Stimulated activated CD4-positive, alpha-beta T cell treated with anti-CD3 and anti-CD28 coated beads, Interleukin-1b, Interleukin-23, amount 100 ng/mL, for 4 hours (primary cell): ENCODE measurements at places on chromosomes 5 and 9.

DNA sequence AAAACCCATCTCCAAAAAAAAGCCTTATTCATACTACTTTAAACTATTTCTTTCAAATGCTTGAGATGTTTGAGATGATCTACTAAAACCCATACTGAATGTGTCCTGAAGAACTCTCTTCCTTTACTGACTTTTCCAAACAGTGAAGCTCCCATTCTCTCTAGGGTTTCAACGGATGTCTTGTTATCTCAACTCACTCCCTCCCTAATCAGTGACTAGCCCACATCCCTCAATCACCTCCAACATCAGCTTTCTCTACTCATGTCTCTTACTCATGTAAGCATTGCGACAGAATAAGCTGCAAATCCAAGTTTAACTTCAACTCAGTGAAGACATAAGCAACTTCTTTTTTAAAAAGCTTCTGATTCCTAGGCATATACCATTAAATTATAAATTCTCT is 42.1 kb downstream of the WDR41 start:
- no peak for DNase-seq

GRCh38 chr9:19690128-19690527 is 98.7 kb downstream of the SLC24A2 start:
- DNase-seq, result no peak

DNA sequence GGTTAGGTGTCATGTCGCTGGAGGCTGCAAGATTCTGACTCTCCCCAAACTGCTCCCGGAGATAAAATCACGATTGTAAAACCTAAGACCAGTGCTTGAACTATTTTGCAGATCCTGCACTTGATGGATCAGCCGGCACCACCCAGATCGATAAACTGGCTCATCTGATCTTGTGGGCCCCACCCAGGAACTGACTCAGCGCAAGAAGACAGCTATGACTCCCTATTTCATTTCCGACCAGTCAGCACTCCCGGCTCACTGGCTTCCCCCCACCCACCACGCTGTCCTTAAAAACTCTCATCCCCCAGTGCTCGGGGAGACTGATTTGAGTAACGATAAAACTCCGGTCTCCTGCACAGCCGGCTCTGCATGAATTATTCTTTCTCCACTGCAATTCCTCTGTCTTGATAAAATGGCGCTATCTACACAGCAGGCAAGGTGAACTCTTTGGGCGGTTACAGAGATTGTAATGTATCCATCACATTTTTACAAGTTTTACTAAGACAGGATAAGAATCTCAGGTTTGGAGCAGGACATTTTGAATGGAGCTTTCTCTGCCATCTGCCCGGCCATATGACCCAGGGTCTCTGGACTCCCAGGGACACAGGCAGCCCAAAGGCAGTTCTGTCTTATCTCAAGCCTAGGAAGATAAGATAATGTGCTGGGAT is 10.6 kb upstream of the PPP1R26 start:
- DNase-seq, result peak; percentile 28

DNA sequence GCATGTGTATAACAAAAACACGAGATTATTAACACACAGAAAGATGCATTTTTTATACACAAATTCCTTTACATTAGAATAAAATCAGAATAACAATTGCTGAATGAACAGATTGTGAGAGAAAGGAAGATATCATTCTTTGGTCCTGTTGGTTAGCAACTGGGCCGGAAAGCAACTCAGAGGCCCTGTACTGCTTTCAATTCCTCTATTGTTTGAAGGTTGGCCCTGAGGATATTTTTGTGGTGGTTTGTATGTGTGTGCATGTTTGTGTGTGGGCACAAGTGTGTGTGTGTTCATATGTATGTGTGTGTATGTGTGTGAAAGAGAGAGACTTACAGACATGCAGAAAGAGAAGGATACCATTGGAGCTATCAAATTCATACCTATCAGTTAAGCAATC is 356.8 kb upstream of the DMAC1 start:
- DNase-seq, result no peak

- DNase-seq, result no peak
Observed at GRCh38 chr5:157400741-157401495, 59.1 kb upstream of the NIPAL4 start.

- no peak for DNase-seq
Observed at GRCh38 chr9:16152276-16153101, 599.6 kb downstream of the CCDC171 start.

DNA sequence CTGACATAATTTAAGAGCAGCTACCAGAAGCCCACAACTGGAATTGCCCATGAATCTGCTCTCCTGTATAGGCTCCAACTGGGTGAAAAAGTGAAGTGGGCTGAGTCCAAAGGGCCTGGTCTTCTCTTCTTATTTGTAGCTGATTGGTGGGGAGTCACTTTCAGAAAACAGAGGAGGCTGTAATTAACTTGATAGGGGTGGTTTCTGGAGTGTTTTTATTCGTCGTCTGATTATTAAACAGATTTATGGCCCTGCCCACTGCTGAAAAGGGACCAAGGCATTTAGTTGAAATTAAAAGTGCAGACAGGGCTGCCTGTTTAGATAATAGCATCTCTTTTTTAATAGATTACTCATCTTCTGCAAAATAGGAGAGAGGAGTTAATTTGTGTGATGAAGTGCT is 81.0 kb upstream of the SAP30L start:
- no peak for DNase-seq

DNA sequence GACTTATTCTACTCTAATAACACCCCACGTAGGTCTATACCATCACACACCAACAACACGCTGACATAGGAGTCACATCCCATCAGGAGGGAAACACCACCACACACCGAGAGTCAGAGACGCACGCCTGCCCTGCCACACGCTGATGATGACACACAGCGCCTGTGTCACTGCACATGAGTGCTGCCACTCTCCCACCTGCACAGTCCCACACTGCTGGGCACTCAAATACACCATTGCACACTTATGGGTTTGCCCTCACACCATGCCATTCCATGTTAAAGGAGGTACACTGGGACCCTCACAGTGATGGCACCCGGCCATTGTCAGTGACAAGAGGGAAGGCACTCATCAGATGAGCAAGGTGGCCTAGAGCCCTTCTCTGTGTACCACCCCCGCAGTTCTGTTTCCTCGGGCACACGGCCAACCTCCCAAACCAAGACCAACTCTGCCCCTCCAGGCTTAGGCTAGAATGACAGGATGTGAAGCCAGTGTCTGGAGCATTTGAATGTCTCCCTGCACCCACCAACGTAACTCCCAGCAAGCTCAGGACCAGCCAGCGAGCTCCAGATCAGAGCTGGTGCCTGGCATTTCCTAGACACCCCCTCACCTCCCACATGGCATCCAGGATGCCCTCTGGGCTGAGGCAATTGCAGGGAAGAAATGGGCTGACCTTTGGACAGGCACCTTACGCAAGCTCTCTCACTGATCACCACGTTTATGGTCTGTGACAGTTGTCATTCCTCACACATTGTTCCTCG is 3.6 kb upstream of the CPLX2 start:
- DNase-seq, result no peak

DNA sequence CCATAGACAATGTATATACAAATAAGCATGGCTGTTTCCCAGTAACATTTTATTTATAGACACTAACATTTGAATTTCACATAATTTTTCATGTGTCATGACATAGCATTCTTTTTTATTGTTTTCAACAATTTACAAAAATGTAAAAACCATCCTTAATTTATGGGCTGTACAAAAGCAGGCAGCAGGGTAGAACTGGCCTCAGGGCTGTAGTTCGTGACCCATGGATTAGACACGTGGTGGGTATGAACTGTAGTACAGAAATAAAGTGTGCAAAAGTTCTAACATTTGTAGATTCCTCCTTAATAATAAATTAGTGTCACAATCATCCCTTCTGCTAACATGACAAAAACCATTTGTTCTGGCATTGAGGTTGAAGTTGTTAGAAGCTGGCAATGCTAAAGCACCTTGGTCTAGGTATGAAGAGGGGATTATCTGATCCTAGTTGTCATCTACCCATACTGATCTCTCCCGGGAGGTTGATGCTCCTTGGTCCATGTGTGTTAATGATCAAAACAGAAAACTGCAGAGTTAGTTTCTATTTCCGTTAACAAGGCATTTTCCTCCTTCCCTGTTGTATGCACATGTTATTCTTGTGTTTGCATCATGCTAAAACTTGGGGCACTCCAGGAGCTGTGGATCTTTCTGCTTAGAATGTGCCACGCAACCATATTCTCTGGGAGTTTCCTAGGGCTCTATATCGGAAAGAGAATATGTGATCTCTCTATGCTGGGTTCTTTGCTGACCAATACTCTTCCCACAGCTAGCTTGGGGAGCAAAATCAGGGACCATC is 917.6 kb downstream of the TLE1 start:
- no peak for DNase-seq

DNA sequence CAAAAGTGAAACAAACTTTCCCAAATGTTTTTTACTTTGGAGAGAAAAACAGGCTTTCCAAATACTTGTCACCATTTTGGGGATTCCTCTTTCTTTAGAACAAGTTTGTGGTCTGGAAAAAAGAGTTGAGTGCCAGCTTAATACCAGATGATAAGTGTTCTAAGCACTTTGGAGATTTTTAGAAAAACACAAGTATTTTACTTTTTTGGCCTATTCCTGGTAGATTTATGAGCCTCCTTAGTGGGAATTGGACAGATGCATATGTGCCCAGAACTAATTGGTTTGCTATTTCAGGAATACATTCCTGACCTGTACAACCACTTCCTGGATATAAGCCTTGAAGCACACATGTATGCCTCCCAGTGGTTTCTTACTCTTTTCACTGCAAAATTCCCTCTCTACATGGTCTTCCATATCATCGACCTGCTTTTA is 40.5 kb downstream of the GPR21 start:
- no peak for DNase-seq

DNA sequence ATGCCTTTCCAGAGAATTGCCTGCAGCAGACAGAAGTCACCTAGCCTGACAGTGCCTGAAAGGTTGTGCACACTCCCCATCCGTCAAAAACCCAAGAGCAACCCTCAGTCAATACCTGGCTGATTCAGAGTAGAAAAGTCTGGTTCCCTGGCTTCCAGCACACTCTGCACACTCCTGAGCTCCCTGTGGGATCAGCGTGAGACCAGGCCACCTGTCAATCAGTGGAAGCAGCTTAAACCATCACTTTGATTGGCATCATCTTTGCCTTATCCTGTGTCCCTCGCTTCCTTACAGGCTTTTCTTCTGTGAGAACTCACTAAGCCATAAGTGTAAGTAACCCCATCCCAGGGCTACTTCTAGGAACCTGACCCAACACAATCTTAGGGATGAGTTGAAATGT is 109.8 kb downstream of the ACTL7B start:
- no peak for DNase-seq

DNA sequence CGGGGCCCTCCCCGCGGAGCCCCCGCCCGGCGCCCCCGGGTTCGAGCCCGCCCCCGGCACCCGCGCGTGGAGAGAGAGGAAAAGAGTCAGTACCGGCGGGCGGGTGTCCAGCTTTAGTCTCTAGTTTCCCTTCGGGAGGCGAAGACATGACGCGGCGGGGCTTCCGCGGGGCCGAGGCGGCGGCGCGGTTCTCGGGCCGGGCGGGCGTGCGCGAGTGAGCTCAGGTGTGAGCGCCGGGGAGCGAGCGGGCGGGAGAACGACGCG is 181 bp downstream of the DAP start:
- no peak for DNase-seq

DNA sequence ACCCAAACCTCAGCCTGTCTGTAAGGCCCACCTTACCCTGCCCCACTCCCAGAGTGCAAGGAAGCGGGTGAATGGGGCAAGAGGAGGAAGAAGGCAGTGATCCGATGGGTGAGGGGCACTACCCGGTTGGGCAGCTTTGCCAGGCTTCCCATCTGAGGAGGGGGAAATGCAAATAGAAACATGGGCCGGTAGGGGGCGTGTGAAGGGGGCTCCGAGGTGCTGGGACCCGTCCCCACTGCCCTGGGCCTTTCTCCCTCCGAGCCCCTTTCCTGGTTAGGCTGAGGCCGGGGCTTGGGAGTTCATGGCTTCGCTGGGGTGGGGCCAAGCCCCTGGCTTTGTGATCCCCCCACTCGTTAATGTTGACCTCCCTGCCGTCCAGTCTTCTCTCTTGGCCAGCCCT is 23.6 kb upstream of the MYORG start:
- no peak for DNase-seq

- DNase-seq, result no peak
Observed at GRCh38 chr5:99605904-99606303, 677.1 kb upstream of the CHD1 start.

DNA sequence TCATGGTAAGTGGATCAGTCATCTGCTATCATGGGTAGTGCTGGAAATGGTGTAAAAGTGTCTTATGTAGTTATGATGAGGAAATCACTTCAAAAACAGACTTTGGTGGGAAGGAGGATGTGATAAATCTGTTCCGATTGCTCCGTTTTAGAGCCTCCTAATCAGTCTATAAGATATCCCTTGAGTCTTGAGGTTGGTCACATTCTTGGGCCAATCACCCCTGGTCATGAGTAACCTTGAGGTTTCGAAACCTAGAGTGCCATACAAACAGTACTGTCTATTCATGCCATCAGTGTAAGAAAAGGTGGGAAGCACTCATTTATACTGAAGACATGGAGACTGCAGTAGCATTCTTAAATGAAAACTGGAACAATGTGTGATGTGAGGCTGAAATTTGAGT is 45.8 kb downstream of the LRRTM2 start:
- no peak for DNase-seq

DNA sequence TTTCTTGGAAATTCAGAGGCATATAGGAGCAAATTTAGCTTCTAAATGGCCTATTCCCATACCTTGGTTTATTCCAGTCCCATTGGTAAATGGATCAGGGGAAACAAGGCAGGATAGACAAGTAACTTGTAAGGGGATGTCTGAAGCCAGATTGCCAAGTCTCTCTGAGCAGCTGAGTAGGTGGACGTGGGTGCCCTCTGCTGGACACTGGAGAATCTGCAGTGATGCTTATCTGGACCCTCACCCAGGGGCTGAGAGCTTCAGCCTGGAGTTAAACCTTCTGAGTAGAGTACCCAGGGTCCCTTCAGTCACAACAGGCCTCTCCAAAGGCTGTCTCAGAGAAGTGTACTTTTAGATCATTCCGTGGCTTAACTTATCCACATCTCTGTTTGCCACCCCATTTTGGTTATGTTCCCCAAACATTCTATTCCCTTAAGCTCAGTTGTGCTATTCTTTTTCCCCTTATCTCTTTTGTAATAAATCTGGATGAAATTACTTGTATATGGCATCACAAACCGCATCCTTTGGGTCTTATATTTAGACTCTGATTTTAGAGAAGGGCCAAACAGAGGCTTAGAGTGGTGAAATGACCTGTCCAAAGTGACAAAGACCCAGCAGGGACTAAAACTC is 218.3 kb upstream of the GLRA1 start:
- peak; percentile 54 for DNase-seq

DNA sequence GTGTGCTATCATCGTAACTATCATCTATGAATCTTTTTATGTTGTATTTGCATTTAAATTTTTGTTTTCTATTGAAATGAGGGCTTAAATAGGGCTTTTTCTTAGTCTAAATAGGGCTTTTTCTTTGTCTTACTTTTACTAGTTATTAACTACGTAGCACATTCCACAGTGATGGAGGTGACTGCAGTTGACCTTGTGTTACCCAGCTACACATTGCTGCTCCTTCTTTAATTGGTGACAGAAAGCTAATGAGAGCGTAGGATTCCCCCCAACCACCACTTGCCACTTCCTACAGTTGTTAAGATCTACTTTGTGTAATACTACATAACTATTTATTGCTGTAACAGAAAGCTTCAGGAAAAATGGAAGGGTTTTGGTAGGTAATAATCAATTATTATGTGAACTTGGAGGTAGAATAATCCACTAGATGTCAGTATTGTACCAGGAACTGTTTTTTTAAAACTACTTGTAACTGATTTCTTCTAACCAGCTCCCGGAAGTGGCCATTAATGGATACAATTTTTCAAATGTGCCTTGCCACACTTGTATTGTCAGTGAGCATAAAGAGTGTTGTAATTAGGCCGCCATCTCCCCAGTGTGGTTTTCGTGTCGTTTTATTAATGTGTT is 18.0 kb downstream of the MTRR start:
- no peak for DNase-seq

GRCh38 chr5:157245476-157245875 is 20.4 kb upstream of the CYFIP2 start:
- DNase-seq, result no peak
